ENCODE measurements at places on chromosomes 2 and 18.

DNA sequence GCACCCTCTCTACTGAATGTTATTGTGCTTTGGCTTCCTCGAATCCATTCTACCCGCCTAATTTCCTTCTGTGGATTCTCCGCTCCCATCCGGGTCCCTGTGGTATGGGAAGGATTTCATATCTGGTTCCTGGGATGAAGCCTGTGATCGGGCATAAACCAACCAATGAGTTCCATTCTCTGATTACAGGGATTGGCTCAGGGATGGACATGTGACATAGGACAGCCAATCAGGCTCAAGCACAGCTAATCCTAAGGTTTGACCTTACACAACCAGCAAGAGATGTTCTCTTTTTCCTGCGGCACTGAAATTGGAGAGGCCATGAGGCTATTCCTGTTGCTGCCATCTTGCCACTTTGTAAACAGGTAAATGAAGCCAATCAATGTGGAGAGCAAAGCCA lies 168.1 kb upstream of the SMAD2 start:
- DNase-seq, result no peak

- no peak for DNase-seq
Measured at GRCh38 chr18:23114171-23114881, 21.0 kb upstream of the CABLES1 start.

GRCh38 chr2:159571540-159572260 lies 44.6 kb downstream of the BAZ2B start:
- DNase-seq, result no peak

DNA sequence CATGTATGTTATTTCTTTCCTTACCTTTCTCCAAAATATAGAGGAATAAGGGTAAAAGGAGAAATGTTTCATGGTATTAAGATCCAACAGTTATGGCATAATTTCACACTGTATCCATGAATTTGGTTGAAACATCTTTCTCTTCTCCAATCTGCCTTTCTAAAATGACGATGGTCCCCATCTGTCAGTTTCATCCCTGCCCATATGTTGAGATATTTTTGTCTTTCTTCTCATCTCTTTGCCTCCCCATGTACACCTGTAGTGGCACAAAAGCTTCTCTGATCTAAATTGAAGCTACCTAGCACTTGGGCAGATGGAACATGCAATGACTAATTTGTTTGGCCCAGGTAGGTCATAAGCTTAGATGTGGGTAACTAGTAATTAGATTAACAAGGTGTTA lies 90.7 kb upstream of the LRRTM1 start:
- DNase-seq, result no peak

GRCh38 chr2:74041182-74041581 lies 56.5 kb downstream of the TET3 start:
- DNase-seq, result no peak

DNA sequence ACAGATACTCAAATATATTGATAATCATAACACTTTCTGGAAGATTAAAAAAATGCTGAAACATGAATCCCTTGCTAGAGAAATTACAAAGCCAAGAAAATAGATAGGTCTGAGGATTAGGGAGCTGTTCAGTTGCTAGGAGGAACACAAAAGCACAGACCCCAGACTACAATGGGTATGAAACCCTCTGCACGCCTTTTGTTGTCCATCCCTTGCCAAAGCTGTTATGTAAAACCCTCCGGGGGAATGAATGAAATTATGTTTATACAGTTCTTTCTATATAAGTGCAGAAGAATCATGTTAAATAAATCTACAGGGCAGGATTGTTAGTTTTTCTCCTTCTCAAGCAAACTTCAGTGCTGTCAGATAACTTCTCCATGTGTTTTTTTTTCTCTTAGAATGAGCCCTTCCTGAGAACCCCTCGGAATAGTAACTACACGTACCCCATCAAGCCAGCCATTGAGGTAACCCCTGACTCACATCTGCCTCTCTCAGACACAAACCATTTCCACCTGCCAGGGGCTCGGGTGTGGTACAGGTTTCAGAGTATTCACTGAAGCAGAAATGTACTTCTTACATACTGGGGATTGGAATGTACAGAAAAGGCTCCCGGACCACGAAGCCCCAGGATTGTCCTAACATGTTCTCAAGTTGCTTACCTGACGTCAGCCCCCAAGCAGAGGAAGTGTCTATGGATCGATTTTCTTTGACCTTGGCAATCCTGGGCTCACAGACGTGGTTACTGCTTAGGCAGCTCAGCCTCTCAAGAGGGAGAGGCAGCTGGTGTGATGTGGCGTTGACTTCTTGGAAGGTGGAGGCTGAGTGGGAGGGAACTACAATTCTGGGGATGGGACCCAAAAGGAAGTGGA lies 118.0 kb downstream of the PLB1 start:
- no peak for DNase-seq

- DNase-seq, result no peak
Measured at GRCh38 chr2:68452158-68452900, 14.8 kb downstream of the FBXO48 start.

DNA sequence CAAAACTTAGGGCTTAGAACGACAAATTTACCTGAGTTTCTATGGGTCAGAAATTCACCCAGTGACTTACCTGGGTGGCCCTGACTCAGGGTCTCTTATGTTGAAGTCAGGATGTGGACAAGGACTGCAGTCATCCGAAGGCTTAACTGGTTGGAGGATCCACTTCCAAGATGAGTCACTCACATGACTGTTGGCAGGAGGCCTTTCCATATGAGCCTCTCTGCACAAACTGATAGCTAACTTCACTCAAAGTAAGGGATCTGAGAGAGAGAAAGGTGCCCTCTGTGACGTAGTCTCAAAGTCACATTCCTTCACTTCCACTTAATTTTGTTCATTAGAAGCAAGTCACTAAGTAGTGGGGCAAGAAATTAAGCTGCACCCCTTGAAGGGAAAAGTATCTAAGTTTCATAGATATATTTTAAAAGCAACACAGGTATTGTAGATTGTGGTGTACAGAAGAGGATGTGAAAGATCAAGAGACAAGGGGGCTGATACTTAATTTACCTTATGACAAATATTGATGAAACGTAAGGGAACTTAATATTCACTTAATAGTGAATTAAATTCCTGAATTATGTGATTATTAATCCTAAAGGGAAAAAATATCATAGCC lies 48.4 kb downstream of the TANK start:
- no peak for DNase-seq

GRCh38 chr18:11368020-11368419 lies 218.7 kb upstream of the PIEZO2 start:
- no peak for DNase-seq

- no peak for DNase-seq
Measured at GRCh38 chr2:126616606-126617069, 39.3 kb upstream of the GYPC start.

DNA sequence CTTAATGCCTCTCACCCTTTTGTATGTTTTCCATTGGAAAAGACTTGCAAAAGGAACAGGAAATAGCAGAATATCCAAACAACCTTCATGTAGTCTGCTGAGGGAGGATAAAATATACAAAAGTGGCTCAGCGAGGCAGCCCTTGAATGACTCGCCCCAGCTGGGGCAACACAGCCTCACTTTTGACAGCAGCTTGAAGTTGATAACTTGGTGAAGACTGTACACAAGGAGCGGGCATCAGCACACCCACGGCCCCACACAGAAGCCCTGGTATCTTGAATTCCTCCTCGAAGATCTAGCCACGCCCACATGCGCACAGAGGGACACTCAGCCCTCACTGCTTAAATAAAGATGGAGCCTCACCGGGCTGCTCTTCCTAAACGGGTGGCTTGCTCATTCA lies 161.0 kb downstream of the IRS1 start:
- no peak for DNase-seq

DNA sequence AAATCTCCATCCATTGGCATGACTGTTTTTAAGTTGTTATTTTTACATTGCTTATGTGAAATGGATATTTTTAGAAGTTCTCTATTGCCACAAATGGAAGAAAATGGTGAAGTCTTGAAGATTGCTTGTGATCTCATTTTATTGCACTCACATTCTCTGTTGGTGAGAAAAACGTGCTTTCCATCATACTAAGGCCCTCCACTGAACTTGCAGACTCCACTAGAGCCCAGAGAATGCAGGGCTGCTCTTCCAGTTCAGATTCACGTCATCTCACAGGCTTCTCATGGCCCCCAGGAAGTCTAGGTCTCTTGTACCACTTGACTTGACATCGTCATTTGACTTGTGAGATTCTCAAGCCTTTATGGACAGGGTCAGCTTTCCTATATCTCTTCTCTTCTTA lies 254.8 kb upstream of the COPS8 start:
- DNase-seq, result no peak

GRCh38 chr2:230130668-230131364 lies 62.1 kb upstream of the SLC16A14 start:
- DNase-seq, result no peak

Measured in nucleus accumbens (tissue), 56 donors.